ENCODE measurements at places on chromosomes 12 and 14. TPM values are rescaled to one million over a fixed set of nuclear protein-coding genes. Genes with fewer than 3 reads are reported as not detected.
A peak's percentile ranks its signal among the peaks of the same experiment; 100 is the strongest.

- no peaks in the 10 kb centered on the region for H3K36me3 ChIP-seq
- no peaks in the 10 kb centered on the region for H3K27me3 ChIP-seq
- no peak for DNase-seq
- peak overlapping the region; percentile 93 for H3K27ac ChIP-seq
Observed at GRCh38 chr14:31457665-31458659, 656 bp upstream of the DTD2 start.

DNA sequence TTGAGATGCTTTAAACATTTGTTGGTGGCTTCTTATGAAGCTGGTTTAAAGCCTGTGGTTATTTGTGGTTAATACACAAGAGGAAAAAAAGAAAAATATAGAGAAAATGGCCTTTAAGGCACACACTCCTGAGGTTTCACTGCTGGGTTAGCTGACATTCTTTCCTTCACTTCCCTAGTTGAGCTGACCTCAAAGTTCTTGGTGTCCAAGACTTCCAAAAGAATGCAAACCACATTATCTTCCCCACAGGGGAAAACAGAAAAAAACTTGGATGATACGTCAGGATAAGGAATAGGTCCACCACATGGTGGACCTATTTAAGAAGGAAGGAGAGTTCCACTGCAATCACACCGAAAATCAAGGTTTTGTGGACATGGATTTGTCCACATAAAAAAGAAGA is 94.3 kb downstream of the SLC25A21 start:
- H3K4me3 ChIP-seq = no peak overlapping the region
- H3K36me3 ChIP-seq = no peaks in the 10 kb centered on the region
- no peaks in the 10 kb centered on the region for H3K27me3 ChIP-seq
- H3K27ac ChIP-seq = no peak overlapping the region

GRCh38 chr12:78418919-78419318 is 445.7 kb upstream of the SYT1 start:
- no peaks in the 10 kb centered on the region for H3K36me3 ChIP-seq
- H3K4me1 ChIP-seq = no peaks in the 10 kb centered on the region
- H3K27ac ChIP-seq = no peak overlapping the region
- no peak overlapping the region for H3K4me3 ChIP-seq
- no peaks in the 10 kb centered on the region for H3K27me3 ChIP-seq
- no peak for DNase-seq

DNA sequence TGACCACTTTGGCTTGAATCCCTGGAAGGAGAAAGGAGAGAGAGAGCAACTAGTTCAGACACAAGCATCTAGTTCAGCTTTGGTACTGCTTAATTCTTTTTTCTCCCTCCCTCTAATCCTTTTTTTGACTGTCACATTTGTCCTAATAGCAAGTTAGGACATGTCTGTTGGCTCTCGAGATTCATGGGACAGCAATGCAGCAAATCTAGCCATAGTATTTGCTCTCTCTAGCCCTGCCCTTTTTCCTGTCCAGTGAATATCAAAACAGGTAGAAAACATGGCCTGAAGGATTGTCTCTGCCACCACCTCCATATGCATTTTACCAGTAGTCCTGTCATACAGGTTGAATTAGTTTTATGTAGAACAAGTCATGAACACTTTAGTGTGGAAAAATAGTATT is 116.4 kb downstream of the PTPRB start:
- H3K36me3 ChIP-seq = peaks cover 4% of the 10 kb centered on the region
- H3K27me3 ChIP-seq = no peaks in the 10 kb centered on the region
- no peak for DNase-seq
- H3K27ac ChIP-seq = no peak overlapping the region
- H3K4me3 ChIP-seq = no peak overlapping the region
- no peaks in the 10 kb centered on the region for H3K4me1 ChIP-seq

The SPTB gene
- 0.96 TPM for total RNA-seq

The FIGNL2 gene
- not detected for total RNA-seq

GRCh38 chr12:6376870-6377666 is 1.7 kb upstream of the SCNN1A start:
- H3K4me3 ChIP-seq = no peak overlapping the region
- peak overlapping the region; percentile 88 for H3K27ac ChIP-seq
- no peaks in the 10 kb centered on the region for H3K36me3 ChIP-seq

The KRT3 gene
- total RNA-seq = not detected

GRCh38 chr12:102811110-102811737 is 105.8 kb downstream of the PAH start:
- no peak overlapping the region for H3K4me3 ChIP-seq
- no peaks in the 10 kb centered on the region for H3K4me1 ChIP-seq
- H3K36me3 ChIP-seq = no peaks in the 10 kb centered on the region
- no peaks in the 10 kb centered on the region for H3K27me3 ChIP-seq
